ENCODE measurements at places on chromosomes 1 and 21.
A peak's percentile ranks its signal among the peaks of the same experiment; 100 is the strongest.

- H3K27me3 ChIP-seq = peaks cover 37% of the 10 kb centered on the region
- no peaks in the 10 kb centered on the region for H3K36me3 ChIP-seq
- no peak overlapping the region for H3K27ac ChIP-seq
- H3K4me1 ChIP-seq = no peaks in the 10 kb centered on the region
Observed at GRCh38 chr1:116580446-116581322, 9.9 kb upstream of the CD58 start.

- no peak overlapping the region for H3K4me3 ChIP-seq
- no peak for DNase-seq
- no peaks in the 10 kb centered on the region for H3K36me3 ChIP-seq
- H3K27me3 ChIP-seq = no peaks in the 10 kb centered on the region
- H3K4me1 ChIP-seq = no peaks in the 10 kb centered on the region
- no peak overlapping the region for H3K27ac ChIP-seq
Observed at GRCh38 chr21:44456915-44457736, 1.8 kb downstream of the LRRC3 start.

GRCh38 chr1:68808351-68808750 is 311.5 kb upstream of the DEPDC1 start:
- no peaks in the 10 kb centered on the region for H3K36me3 ChIP-seq
- DNase-seq = no peak
- no peaks in the 10 kb centered on the region for H3K27me3 ChIP-seq
- H3K4me1 ChIP-seq = no peaks in the 10 kb centered on the region

DNA sequence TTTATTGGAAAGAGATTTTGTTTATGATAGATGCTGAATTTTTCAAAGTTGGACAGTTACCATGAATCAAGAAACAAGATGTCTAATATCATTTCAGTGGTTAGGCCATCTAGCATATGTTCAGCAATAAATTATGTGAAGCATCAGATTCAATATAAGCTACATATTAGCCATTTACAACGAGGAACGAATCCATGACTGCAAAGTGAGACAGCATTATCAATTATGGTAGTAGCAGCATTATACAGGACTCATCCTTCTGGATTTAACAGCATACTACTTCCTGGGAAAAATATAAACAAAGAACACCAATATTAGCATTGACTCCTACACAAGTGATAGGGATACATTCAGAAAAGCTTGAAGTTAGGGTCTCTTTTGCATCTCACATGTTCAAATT is 59.1 kb downstream of the LRRC53 start:
- H3K4me3 ChIP-seq = no peak overlapping the region
- no peak overlapping the region for H3K27ac ChIP-seq
- no peaks in the 10 kb centered on the region for H3K4me1 ChIP-seq
- H3K27me3 ChIP-seq = no peaks in the 10 kb centered on the region

- no peaks in the 10 kb centered on the region for H3K27me3 ChIP-seq
- H3K27ac ChIP-seq = peak overlapping the region; percentile 92
- peaks cover 16% of the 10 kb centered on the region for H3K36me3 ChIP-seq
- peak overlapping the region; percentile 58 for H3K4me3 ChIP-seq
Observed at GRCh38 chr1:11804666-11805421, 920 bp downstream of the MTHFR start.

DNA sequence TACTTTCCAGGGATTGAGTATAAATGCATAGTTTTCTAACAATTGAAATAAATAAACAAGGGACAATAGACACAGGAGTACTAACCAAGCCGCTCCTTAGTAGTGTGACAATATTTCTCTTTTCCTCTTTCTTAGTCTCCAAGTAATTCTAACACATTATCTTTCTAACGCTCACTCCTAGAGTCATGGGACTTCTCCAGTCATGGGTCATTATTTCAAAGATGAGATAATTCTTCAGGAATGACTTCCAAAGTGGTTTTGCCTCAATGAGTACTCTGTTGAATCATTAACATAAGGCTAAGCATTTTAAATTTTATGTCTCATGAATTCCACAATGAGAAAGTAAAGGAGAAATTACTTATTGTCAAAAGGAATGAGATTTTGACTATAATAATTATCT is 605.8 kb upstream of the ADAMTS5 start:
- no peak overlapping the region for H3K4me3 ChIP-seq
- H3K27ac ChIP-seq = peak overlapping the region; percentile 57
- no peaks in the 10 kb centered on the region for H3K27me3 ChIP-seq
- H3K4me1 ChIP-seq = peaks cover 15% of the 10 kb centered on the region
- no peaks in the 10 kb centered on the region for H3K36me3 ChIP-seq

GRCh38 chr1:244865028-244865371 is 657 bp upstream of the HNRNPU start:
- peaks cover 8% of the 10 kb centered on the region for H3K4me1 ChIP-seq
- H3K36me3 ChIP-seq = peaks cover 12% of the 10 kb centered on the region
- no peak for DNase-seq

GRCh38 chr1:15094056-15094455 is 59.5 kb upstream of the TMEM51 start:
- peaks cover 6% of the 10 kb centered on the region for H3K27me3 ChIP-seq
- H3K4me1 ChIP-seq = peaks cover 3% of the 10 kb centered on the region
- DNase-seq = no peak
- no peak overlapping the region for H3K27ac ChIP-seq

- no peak for DNase-seq
- peaks cover 82% of the 10 kb centered on the region for H3K36me3 ChIP-seq
- no peak overlapping the region for H3K4me3 ChIP-seq
- no peaks in the 10 kb centered on the region for H3K27me3 ChIP-seq
- peaks cover 9% of the 10 kb centered on the region for H3K4me1 ChIP-seq
- H3K27ac ChIP-seq = no peak overlapping the region
Observed at GRCh38 chr1:156135930-156136871, 17.2 kb upstream of the SEMA4A start.

DNA sequence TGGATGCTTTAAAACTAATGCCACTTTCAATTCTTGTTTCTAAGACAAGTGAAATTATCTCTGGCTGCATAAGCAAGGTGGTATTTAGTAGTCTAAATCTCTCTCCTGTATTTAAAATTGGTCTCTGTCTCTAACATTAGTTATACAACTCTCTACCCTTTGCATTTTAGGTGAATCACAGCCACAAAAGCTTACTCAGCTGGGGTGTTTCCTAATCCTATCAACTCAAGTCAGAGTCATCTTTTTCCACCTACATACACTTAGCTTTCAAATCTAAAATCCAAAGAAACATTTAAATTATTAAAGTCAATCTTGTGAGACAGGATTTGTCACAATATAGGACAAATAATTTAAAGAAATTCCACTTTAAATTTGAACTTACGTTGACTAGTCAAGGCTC is 255.1 kb upstream of the CXADR start:
- H3K36me3 ChIP-seq = no peaks in the 10 kb centered on the region
- no peaks in the 10 kb centered on the region for H3K27me3 ChIP-seq
- H3K4me3 ChIP-seq = no peak overlapping the region
- no peaks in the 10 kb centered on the region for H3K4me1 ChIP-seq
- H3K27ac ChIP-seq = no peak overlapping the region
- no peak for DNase-seq

DNA sequence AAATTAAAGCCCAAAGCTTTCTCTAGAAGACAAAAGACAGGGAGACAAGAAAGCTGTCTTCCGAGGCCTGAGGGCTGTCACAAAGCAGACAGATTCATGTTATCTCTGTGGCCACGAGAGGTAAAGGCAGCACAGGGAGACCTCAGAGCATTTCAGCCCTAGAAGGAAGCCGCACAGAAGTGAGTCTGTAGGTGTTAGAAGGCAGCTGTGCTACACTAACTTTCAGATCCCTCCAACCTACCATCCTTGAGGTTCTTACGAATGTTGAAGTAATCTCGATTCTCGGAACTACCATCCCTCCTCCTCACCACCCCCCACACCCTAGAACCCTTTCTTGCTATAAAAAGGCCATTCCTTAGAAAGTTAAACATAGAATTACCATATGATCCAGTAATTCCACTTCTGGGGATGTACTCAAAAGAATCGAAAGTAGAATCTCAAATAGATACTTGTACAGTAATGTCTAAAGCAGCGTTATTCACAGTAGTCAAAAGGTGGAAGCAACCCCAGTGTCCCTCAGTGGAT is 21.5 kb upstream of the LYST start:
- H3K27ac ChIP-seq = no peak overlapping the region
- H3K27me3 ChIP-seq = peaks cover 2% of the 10 kb centered on the region
- DNase-seq = no peak
- H3K4me1 ChIP-seq = peaks cover under 1% of the 10 kb centered on the region

GRCh38 chr1:147912553-147912952 is 10.0 kb downstream of the GJA8 start:
- DNase-seq = no peak
- H3K4me3 ChIP-seq = no peak overlapping the region
- no peaks in the 10 kb centered on the region for H3K27me3 ChIP-seq
- no peak overlapping the region for H3K27ac ChIP-seq
- no peaks in the 10 kb centered on the region for H3K4me1 ChIP-seq

GRCh38 chr1:1287288-1288110 is 7.3 kb downstream of the SCNN1D start:
- no peak for DNase-seq
- H3K27me3 ChIP-seq = no peaks in the 10 kb centered on the region
- no peak overlapping the region for H3K27ac ChIP-seq
- H3K4me1 ChIP-seq = no peaks in the 10 kb centered on the region
- H3K36me3 ChIP-seq = peaks cover 2% of the 10 kb centered on the region
- H3K4me3 ChIP-seq = no peak overlapping the region

DNA sequence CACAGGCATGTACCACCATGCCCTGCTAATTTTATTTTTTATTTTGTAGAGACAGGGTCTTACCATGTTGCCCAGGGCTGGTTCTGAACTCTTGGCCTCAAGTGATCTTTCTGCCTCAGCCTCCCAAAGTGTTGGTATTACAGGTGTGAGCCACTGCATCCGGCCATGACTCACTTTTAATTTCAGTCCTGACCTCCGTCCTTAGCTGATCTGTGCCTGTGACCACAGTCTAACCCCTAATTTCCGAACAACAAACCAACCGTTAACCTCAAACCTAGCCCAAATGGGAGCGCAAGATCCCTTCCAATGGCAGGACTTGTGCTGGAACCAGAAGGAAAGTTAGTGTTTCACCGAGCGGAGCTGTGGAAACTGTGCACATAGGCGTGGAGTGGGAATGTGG is 29.3 kb upstream of the MAN1C1 start:
- H3K4me3 ChIP-seq = no peak overlapping the region
- H3K4me1 ChIP-seq = peaks cover 11% of the 10 kb centered on the region
- DNase-seq = no peak
- H3K36me3 ChIP-seq = no peaks in the 10 kb centered on the region
- H3K27me3 ChIP-seq = no peaks in the 10 kb centered on the region

GRCh38 chr1:31443673-31444072 is 30.7 kb downstream of the SERINC2 start:
- H3K36me3 ChIP-seq = no peaks in the 10 kb centered on the region
- H3K4me3 ChIP-seq = no peak overlapping the region
- no peak overlapping the region for H3K27ac ChIP-seq

DNA sequence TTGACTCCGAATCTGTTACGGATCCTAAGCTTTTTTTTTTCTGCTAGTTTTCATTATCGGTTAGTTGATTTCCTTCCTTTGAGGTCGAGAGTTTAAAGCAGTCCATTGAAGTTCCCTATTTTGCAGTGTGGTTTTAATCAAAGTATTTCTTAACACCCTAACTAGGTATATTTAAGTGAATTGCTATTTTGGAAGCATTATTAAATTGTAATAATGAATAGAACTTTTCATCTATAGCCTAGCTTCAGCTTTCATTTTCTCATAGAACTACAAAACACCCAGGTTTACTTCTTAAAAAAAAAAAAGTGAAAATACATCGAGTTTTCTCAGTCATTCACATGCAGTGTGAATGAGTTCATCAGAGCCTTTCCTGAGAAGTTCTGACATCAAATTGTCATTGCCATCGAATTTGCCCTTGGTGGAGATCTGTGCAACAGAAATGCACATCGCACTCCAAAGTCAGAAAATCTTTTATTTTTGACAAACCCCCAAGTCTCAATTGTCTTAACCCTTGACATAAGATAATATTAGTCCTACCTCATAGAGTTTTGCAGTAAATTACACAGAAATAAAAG is 1.1 kb upstream of the LBR start:
- H3K4me1 ChIP-seq = peaks cover 11% of the 10 kb centered on the region
- H3K4me3 ChIP-seq = peak overlapping the region; percentile 92
- DNase-seq = no peak
- H3K36me3 ChIP-seq = no peaks in the 10 kb centered on the region
- no peaks in the 10 kb centered on the region for H3K27me3 ChIP-seq
- H3K27ac ChIP-seq = peak overlapping the region; percentile 86

GRCh38 chr1:114178936-114179335 is 25.3 kb upstream of the SYT6 start:
- H3K27ac ChIP-seq = no peak overlapping the region
- H3K4me3 ChIP-seq = no peak overlapping the region
- no peaks in the 10 kb centered on the region for H3K36me3 ChIP-seq

DNA sequence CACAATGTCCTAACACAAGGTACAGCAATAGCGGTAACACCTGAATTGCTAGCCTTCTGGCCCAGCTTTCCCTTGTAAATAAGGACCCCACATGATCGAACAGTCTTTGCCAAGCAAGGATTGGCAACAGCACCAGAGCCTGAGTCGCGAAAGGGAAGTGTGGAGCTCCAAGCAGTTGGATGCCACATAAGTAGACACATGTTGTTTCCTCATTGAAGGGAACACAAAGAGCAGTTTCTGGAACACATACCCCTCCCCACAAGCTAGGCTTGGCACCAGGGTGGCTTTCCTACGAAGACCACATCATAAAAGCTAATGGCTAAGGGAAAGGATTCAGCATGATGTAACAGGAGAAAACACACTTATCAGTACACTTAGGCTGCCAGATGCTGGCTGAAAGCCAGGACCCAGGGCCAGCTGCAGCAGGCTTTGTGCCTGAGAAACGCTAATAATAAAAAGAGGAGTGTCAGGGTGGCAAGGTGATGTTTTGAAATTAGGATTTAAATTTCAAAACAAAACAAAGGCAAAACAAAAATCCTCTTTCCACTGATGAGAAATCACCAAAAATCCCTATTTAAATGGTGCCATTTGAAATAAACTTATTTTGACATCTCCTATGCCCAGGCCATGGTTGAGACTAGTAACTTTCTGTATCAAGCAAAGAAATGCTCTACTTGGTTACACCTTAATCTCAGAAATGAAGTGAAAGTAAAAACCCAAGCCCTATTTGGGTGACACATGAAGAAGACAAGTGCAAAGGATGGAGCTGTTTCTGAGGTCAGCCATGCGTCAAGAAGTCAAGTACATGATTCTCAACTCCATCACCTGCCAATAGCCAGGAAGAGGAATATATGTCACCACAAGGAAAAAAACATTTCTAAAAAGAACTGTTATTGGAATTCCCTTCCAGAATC is 11.9 kb upstream of the CPLANE2 start:
- H3K4me3 ChIP-seq = no peak overlapping the region
- H3K4me1 ChIP-seq = peaks cover 17% of the 10 kb centered on the region
- H3K27me3 ChIP-seq = no peaks in the 10 kb centered on the region
- DNase-seq = peak; percentile 87

- H3K4me3 ChIP-seq = no peak overlapping the region
- H3K27ac ChIP-seq = no peak overlapping the region
- no peak for DNase-seq
Observed at GRCh38 chr1:220426989-220427388, 100.9 kb upstream of the MARK1 start.
